AG04449 (cell line): ENCODE measurements at places on chromosomes 16 and 17.
A peak's percentile ranks its signal among the peaks of the same experiment; 100 is the strongest.

GRCh38 chr17:80426671-80427326, 11.8 kb downstream of the ENDOV start:
- no peak for DNase-seq

DNA sequence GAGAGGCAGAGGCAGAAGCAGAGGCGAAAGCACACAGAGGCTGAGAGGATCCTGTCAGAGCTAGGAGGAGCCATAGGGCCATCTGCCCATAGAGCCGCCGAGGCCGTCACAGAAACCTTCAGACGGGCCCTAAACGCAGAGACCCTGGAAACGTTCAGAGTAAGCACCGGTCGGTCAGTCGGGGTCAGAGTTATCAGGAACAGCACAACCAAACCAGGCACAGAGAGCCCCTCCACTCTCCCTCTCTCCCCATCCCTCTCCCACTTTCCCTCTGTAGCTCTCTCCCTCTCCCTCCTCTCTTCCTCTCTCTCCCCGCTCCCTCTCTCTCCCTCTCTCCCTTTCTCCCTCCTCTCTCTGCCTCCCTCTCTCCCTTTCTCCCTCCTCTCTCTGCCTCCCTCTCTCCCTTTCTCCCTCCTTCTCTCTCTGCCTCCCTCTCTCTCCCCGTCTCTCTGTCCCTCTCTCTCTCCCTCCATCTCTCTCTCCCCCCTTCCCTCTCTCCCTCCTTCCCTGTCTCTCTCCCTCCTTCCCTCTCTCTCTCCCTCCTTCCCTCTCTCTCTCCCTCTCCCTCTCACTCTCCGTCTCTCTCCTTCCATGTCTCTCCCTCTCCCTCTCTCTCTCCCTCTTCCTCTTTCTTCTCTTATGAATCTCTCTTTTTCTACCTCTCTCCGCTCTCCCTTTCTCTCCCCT, 138.9 kb downstream of the C16orf95 start:
- DNase-seq, result no peak

DNA sequence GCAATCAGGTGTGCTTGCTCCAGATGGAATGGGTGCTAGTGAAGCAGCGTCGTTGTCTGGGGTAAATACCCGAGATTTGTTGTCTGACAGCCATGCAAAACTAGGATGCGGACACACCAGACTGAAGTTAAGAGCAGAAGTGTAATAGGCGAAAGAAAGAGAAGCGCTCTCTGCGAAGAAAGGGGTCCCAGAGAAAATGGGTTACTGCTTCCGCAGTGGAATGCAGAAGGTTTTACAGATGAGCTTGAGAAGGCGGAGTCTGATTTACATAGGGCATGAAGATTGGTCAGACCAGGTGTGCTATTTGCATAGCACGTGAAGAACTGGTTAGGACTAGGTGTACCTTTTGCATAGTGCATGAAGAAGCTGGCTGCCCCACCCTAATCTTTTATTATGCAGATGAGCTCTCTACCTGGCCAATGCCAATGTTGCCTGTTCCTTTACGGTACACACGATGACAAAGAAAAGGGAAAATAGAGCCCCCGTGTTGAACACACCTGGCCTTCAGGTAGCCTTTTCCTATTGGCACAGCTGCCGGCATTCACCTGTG, 32.0 kb upstream of the SNN start:
- no peak for DNase-seq

DNA sequence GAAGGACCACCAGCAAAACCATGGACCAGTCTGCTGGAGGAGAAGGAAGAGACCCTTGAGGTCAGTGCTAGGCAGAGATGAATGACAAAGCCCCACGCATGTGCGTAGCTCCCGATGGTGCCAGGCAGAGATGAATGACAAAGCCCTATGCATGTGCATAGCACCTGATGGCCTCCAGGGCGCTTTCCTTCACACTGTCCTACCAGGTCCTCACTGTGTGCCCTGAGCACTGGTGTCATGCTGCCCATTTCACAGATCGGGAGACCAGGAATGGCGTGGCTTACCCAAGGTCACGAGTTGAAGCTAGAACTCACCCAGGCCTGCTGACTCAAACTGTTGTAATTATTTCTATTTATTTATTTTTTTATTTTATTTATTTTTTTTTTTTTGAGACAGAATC, 149.6 kb downstream of the KATNIP start:
- no peak for DNase-seq

- DNase-seq, result peak; percentile 52
Measured at GRCh38 chr16:86975445-86975844, 341.7 kb downstream of the C16orf95 start.

DNA sequence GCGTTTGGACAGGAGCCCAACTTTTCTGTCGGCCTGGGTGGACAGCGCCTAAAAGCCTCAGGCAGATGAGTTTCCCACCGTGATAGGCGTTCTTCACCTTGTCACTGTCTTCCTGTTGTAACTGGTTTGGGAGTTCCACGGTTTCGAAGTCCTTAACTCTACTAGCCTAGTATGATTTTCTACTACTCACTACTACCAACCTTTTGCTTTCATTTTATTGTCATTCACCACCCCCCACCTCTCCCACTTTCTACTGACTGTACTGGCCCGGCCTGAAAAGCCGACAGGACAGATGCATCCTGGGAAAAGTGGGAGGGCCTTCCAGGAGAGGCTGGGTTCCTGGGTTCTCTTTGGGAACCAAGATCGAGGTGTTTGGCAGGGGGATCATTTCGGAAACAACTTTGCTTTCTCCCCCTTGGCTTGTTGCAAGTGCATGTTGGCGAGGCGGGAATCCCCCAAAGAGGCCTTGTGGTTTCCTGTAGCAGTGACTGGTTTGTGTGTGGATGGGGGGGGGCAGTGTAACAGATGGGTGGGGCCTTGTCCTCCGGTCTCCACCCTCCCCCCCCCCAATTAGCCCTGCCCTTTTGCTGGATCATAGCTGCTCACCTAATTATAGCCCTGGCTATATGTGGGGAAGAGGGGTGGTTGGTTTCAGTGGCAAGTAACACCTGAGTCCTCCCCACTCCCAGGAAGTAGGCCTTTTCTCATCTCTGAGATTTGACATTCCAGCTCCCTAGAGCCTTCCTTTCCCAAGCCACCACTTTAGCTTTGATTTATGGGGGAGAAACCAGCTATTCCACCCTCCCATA, 1.4 kb downstream of the EIF5A start:
- DNase-seq, result no peak

- DNase-seq, result no peak
Measured at GRCh38 chr17:78377858-78378224, 608 bp upstream of the PGS1 start.

DNA sequence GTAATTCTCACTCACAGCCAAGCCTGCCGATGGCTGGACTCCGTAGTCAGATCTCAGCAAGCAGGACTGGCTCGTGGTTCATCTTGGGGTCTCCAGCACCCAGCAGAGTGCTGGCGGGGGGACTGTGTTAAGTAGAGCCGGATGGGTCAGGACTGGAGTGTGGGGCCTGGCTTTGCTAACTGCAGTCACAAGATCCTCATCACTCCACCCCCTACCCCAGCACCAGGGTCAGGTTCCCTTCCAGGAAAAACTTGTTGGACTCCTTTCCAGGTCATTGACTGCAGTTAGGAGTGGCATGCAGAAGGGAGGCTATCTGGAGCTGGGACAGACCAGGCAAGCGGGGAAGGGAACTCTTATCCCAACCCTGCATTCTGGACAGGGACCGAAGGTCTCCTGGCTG, 6.0 kb downstream of the CIITA start:
- DNase-seq, result no peak

- no peak for DNase-seq
Measured at GRCh38 chr17:16178836-16179235, 36.5 kb downstream of the NCOR1 start.

- DNase-seq, result no peak
Measured at GRCh38 chr17:21679256-21680146, 12.8 kb upstream of the KCNJ18 start.

DNA sequence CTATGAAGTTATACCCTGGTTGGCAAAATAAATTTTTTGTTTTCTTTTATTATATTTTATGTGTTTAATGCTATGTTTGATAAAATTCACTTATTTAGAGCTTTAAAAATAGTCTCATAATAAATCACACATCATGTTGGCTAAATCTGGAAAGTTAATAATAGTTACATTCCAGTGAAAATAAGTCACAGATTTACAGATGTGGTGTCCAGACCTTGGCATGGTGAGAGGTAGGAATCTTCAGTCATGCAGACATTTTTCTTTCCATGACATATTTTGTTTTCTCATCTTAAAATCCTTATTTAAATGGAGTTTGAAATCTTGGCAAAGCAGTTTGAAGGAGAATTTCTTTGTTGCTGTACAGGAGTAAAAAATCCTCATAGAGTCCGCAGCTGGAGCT, 48.1 kb upstream of the GOSR1 start:
- no peak for DNase-seq

- DNase-seq, result no peak
Measured at GRCh38 chr17:34371405-34372100, 8.5 kb upstream of the CCL1 start.

DNA sequence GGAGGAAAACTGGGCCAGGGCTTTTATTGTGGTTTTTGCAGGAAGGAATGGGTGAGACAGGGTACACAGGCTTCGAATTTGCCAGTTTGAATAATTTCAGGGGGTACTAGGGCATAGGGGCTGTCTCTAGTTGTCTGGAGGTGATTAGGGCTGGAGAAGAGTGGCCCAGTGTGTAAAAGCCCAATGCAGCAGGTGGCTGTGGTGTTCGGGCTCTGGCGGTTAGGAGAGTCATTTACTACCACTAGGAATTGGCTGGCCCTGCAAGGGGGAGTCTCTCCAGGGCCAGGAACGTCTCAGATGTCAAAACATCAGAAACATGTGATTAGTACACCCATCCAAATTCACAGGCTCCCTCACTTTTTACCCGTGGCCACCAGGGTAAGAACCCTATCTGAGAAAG, 50.3 kb downstream of the GINS3 start:
- DNase-seq, result no peak

DNA sequence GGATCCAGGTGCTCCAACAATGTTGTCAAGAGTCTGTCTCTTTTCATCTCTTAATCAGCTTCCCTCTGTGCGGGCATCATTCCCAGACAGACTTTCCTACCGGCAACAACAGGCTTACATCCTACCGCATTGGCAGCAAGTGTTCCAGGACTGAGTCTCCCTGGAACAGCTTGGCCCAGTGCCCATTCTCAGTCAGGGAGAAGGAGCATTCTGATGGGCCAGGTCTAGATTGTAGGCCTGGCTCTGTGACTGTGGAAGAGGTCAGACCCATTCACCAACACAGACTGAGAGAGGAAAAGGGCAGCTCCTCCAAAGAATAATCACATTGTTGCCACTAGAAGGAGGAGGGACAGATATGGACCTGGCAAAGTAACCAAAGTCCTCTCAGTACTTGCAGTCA, 68.1 kb upstream of the TMEM132E start:
- DNase-seq, result no peak

DNA sequence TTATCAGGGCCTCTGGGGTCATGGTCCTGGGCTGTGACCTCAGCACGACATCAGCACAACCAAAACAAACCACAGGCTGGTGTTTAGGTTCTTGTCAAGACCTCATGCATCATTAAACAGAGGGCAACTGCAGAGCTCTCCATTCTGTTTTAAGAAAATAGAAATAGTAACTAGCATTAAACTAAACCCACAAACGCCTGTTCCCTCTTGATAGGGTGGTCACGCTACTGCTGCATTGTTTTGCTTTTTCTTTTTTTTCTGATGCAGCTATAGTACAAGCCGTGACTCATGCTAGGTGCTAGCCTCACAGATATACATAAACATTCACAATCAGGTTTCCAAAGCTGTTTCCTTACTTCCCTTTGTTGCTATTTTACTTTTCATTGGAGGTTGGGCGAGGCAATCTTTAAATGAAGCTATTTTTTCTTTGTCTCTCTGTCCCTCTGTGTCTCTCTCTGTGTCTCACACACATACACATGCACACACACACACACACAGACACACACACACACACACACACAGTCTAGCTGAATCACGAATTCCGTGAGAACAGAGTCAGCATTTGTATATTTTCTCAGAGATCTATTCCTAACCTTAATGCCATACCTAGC, 310.3 kb downstream of the CDH13 start:
- no peak for DNase-seq

- no peak for DNase-seq
Measured at GRCh38 chr17:79006046-79006445, 3.5 kb downstream of the CANT1 start.

- no peak for DNase-seq
Measured at GRCh38 chr16:68596266-68596665, 48.8 kb upstream of the CDH3 start.

DNA sequence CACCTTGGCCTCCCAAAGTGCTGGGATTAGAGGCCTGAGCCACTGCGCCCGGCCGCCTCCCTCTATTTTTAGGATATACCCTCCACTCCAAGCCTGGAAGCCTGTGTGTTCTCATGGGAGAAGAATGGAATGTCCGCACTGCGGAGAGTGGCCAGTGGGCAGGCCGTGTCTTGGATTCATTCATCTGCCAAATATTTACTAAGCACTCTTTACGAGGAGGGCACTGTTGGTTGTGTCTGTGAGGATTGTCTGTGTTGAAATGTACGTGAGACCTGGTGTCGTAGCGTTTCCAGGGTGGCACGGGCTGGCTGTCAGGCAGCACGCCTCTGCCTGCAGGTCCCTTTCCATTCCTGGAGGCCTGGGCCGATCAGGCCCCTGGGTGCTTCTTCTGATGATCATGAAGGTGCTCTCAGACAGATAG, 19.2 kb downstream of the PGS1 start:
- no peak for DNase-seq

DNA sequence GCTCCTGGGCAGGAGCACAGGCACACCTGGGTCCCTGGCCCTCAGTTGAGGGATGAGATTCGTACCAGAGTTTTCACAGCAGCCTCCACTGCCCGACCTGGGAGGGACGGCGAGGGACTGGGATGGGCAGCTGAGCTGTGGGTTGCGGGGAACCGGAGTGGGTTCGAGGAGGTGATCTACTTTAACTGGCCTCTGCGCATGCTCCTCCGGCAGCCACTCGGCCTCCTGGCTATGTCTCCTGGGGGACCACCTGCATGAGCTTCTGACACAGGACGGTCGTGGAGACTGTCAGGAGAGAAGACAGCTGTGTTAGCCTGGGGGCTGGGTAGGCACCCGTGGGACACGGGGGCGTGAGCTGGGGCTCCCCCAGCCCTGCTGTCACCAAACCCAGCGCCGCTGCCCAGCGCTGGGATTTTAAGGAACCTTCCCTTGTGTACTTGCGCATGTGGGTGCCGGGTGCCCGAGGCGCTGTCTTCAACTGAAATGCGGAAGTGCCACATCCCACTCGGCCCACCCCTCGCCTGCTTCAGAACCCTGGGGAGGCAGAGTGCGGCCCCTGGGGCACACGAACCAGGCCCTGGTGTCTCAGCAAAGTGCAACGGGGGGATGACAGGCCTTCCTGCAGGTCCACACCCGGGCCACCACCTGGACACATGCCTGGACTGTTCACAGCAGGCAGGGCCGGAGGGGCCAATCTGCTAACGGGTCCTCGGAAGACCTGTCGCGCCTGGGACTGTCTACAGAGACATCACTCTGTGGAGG, 36.4 kb downstream of the SLC7A5 start:
- no peak for DNase-seq

GRCh38 chr17:8397636-8398035, at the start of gene RNF222:
Gene RNF222, minus strand, starts transcription at chr17:8397827. Its CDS starts 4,366 bp downstream, at chr17:8393461.
- no peak for DNase-seq

- DNase-seq, result no peak
Measured at GRCh38 chr16:48105976-48106375, 49.8 kb downstream of the ABCC12 start.

GRCh38 chr17:5745111-5745813, 161.0 kb upstream of the NLRP1 start:
- no peak for DNase-seq
